ENCODE measurements at places on chromosomes 7 and 10. TPM values are rescaled to one million over a fixed set of nuclear protein-coding genes. Genes with fewer than 3 reads are reported as not detected.

SEMA3C gene
- total RNA-seq, result 360 TPM

CRYGN gene
- total RNA-seq, result not detected

HOXA1 gene
- not detected for total RNA-seq

BBS9 gene
- total RNA-seq, result 102 TPM

CARD11 gene
- total RNA-seq, result under 0.01 TPM

HNRNPF gene
- 85.4 TPM for total RNA-seq

ICA1 gene
- 32.2 TPM for total RNA-seq

ZNF736 gene
- 81.1 TPM for total RNA-seq

TLX1 gene
- total RNA-seq, result not detected
